ENCODE measurements at places on chromosomes 6 and 20. TPM values are rescaled to one million over a fixed set of nuclear protein-coding genes. Genes with fewer than 3 reads are reported as not detected.
A peak's percentile ranks its signal among the peaks of the same experiment; 100 is the strongest.

DNA sequence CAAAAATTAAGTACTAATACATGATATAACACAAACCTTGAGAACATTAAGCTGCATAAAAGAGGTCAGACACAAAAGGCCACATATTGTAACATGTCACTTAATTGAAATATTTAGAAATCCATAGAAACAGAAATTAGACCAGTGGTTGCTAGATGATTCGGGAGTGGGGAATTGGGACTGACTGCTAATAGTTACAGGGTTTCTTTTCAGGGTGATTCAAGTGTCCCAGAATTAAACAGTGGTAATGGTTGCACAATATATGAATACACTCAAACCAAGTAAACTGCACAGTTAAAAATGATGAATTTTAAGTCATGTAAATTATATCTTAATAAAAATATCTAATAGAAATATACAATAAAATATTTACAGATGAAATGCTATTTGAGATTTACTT is 174.5 kb downstream of the WDR27 start:
- no peaks in the 10 kb centered on the region for H3K27me3 ChIP-seq
- no peak for DNase-seq
- no peak overlapping the region for H3K27ac ChIP-seq
- peaks cover 17% of the 10 kb centered on the region for H3K4me1 ChIP-seq

- no peaks in the 10 kb centered on the region for H3K4me1 ChIP-seq
- no peaks in the 10 kb centered on the region for H3K36me3 ChIP-seq
Measured at GRCh38 chr6:160391419-160392116, 43.4 kb downstream of the SLC22A3 start.

GRCh38 chr6:119226089-119226488 is 123.5 kb downstream of the MAN1A1 start:
- no peak for DNase-seq
- H3K36me3 ChIP-seq = no peaks in the 10 kb centered on the region
- H3K4me3 ChIP-seq = no peak overlapping the region
- no peaks in the 10 kb centered on the region for H3K27me3 ChIP-seq

- H3K27me3 ChIP-seq = no peaks in the 10 kb centered on the region
- no peak overlapping the region for H3K4me3 ChIP-seq
- peaks cover 5% of the 10 kb centered on the region for H3K4me1 ChIP-seq
Measured at GRCh38 chr6:147170269-147170668, 33.9 kb upstream of the STXBP5 start.

DNA sequence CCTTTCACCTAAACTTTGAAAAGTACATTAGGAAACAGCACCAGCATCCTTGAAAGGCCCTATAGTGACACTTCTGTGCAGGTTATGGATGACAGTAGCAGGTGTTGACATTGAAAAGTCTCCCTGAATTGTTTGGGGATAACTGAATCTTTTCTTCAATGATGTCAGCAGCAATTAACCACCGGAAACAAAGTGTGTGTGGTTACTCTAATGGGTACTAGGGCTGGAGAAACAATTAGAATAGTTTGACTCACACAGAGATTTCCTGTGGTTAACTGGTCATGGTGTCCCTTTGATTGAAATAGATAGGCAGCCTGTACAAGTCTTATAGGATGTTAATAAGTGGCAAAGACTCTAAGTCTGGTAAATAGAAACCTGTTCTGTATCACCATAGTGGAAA is 189.1 kb downstream of the TBX18 start:
- H3K27me3 ChIP-seq = no peaks in the 10 kb centered on the region
- H3K4me1 ChIP-seq = no peaks in the 10 kb centered on the region
- H3K4me3 ChIP-seq = no peak overlapping the region
- no peak for DNase-seq
- no peaks in the 10 kb centered on the region for H3K36me3 ChIP-seq

DNA sequence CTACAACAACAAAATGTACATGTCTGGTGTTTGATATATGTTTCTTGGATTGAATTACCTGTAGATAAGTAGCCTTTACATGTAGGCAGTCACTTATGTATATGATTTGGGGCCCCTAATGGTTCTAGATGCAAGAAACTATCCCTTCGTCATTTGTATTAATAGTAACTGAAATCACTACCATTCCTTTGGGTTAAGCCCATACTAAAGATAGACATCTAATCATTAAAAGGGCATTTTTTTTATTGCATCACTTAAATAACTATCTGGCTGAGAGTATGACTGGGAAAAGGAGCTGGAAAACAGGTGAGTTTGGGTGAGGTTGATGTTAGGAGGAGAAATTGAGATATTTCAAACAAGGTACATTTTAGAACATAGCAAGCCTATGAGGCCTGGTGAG is 213.5 kb upstream of the PLN start:
- H3K27ac ChIP-seq = no peak overlapping the region
- DNase-seq = no peak
- H3K4me3 ChIP-seq = no peak overlapping the region
- no peaks in the 10 kb centered on the region for H3K36me3 ChIP-seq
- no peaks in the 10 kb centered on the region for H3K27me3 ChIP-seq
- no peaks in the 10 kb centered on the region for H3K4me1 ChIP-seq

- peaks cover 9% of the 10 kb centered on the region for H3K27me3 ChIP-seq
- no peak for DNase-seq
Measured at GRCh38 chr6:87806099-87806498, 104.1 kb upstream of the AKIRIN2 start.

- no peak overlapping the region for H3K27ac ChIP-seq
- no peak overlapping the region for H3K4me3 ChIP-seq
- H3K4me1 ChIP-seq = peaks cover 14% of the 10 kb centered on the region
- H3K36me3 ChIP-seq = peaks cover 25% of the 10 kb centered on the region
- DNase-seq = no peak
- no peaks in the 10 kb centered on the region for H3K27me3 ChIP-seq
Measured at GRCh38 chr20:7981374-7981773, 38.2 kb downstream of the TMX4 start.

MYCT1 gene
- total RNA-seq = not detected

- no peak for DNase-seq
- peaks cover 2% of the 10 kb centered on the region for H3K27me3 ChIP-seq
- no peak overlapping the region for H3K4me3 ChIP-seq
- H3K36me3 ChIP-seq = no peaks in the 10 kb centered on the region
- no peaks in the 10 kb centered on the region for H3K4me1 ChIP-seq
Measured at GRCh38 chr6:140281236-140281635, 906.8 kb upstream of the CITED2 start.

- H3K27me3 ChIP-seq = no peaks in the 10 kb centered on the region
- no peaks in the 10 kb centered on the region for H3K36me3 ChIP-seq
- DNase-seq = no peak
- H3K4me3 ChIP-seq = no peak overlapping the region
- no peak overlapping the region for H3K27ac ChIP-seq
Measured at GRCh38 chr6:170038251-170038650, 252.6 kb downstream of the DLL1 start.

GRCh38 chr20:63273635-63274380 is 1.2 kb downstream of the ARFGAP1 start:
- H3K4me1 ChIP-seq = peaks cover 21% of the 10 kb centered on the region
- no peak for DNase-seq
- H3K36me3 ChIP-seq = peaks cover 3% of the 10 kb centered on the region
- peak overlapping the region; percentile 72 for H3K27ac ChIP-seq

TPBG gene
- total RNA-seq = not detected

GRCh38 chr6:156396068-156396771 is 381.0 kb upstream of the ARID1B start:
- peak; percentile 41 for DNase-seq
- peak overlapping the region; percentile 53 for H3K27ac ChIP-seq
- peaks cover 47% of the 10 kb centered on the region for H3K4me1 ChIP-seq

GRCh38 chr20:1734269-1734858 is 76.8 kb upstream of the SIRPG start:
- no peaks in the 10 kb centered on the region for H3K27me3 ChIP-seq
- DNase-seq = peak; percentile 41
- H3K4me3 ChIP-seq = no peak overlapping the region
- peaks cover 40% of the 10 kb centered on the region for H3K4me1 ChIP-seq
- H3K36me3 ChIP-seq = peaks cover 6% of the 10 kb centered on the region
- H3K27ac ChIP-seq = no peak overlapping the region

- H3K4me3 ChIP-seq = peak overlapping the region; percentile 88
- peaks cover 44% of the 10 kb centered on the region for H3K4me1 ChIP-seq
- H3K36me3 ChIP-seq = peaks cover 60% of the 10 kb centered on the region
- no peaks in the 10 kb centered on the region for H3K27me3 ChIP-seq
Measured at GRCh38 chr6:25136854-25137253, 142.3 kb upstream of the CARMIL1 start.

DNA sequence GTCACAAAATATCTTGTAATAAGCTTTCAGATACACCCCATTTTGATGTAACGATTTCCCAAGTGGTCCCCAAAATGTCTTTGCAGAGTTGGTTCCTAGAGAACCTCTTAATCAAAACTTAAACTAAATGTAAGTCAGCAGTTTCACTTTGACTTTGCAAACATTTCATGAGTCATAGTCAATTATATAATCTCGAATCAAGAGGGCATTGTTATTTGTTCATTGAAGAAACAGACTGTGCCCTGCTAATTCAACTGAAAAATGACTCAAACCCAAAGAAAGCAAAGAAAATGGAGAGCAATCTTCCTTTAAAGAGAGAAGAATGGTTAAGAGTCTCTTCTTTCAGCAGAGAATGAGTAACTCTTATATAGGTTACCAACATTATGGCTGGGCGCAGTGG is 58.3 kb downstream of the IPCEF1 start:
- no peaks in the 10 kb centered on the region for H3K27me3 ChIP-seq
- peaks cover 15% of the 10 kb centered on the region for H3K4me1 ChIP-seq
- no peak overlapping the region for H3K27ac ChIP-seq
- no peak overlapping the region for H3K4me3 ChIP-seq
- H3K36me3 ChIP-seq = no peaks in the 10 kb centered on the region
- DNase-seq = no peak

DNA sequence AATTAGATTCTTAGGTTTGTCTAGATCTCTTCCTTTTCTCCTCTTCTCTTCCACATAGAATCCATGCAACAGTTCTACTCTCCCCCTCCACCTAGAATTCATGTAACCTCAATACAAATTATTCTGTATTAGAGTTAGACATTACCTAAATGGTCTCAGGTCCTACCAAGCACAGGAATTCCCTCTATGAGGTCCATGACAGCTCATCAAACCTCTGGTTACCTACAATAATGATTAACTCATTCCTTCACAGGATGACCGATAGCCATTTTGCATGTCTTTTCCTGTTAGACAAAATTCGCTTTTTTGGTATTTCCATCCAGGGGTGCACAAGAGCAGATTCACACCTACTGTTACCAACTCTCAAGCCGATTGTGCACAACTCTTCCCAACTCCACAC is 27.4 kb upstream of the BMP2 start:
- no peaks in the 10 kb centered on the region for H3K4me1 ChIP-seq
- H3K27ac ChIP-seq = no peak overlapping the region
- DNase-seq = no peak
- no peaks in the 10 kb centered on the region for H3K36me3 ChIP-seq
- no peaks in the 10 kb centered on the region for H3K27me3 ChIP-seq

TMC2 gene
- total RNA-seq = not detected

GSTA3 gene
- not detected for total RNA-seq

GRCh38 chr6:168666170-168666569 is 225.2 kb downstream of the SMOC2 start:
- H3K36me3 ChIP-seq = no peaks in the 10 kb centered on the region
- H3K27me3 ChIP-seq = peaks cover 4% of the 10 kb centered on the region
- DNase-seq = no peak
- H3K4me1 ChIP-seq = no peaks in the 10 kb centered on the region
- H3K27ac ChIP-seq = no peak overlapping the region

DNA sequence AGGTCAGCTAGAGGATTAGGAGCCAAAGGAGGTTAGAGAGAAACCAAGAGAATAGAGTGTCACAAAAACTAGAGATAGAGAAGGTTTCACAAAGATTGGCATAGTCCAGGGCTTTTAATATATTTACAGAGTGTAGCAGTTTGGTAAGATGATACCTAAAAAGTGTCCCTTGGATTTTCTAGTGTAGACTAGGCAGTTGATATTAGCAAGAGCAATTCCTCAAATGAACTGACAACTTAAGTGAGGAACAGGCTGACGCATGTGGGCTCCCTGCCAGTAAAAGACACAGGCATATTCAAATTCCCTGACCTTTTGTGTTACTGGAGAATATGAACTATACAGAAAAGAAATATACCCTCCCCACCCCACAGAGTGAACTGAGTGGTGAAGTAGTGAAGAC is 40.1 kb downstream of the VTA1 start:
- no peaks in the 10 kb centered on the region for H3K27me3 ChIP-seq
- H3K4me3 ChIP-seq = no peak overlapping the region
- H3K27ac ChIP-seq = no peak overlapping the region
- peaks cover 14% of the 10 kb centered on the region for H3K36me3 ChIP-seq
- no peak for DNase-seq
- peaks cover 4% of the 10 kb centered on the region for H3K4me1 ChIP-seq

- H3K4me3 ChIP-seq = no peak overlapping the region
- peaks cover 2% of the 10 kb centered on the region for H3K36me3 ChIP-seq
- H3K4me1 ChIP-seq = peaks cover 16% of the 10 kb centered on the region
- DNase-seq = no peak
- H3K27ac ChIP-seq = no peak overlapping the region
- H3K27me3 ChIP-seq = no peaks in the 10 kb centered on the region
Measured at GRCh38 chr6:42729731-42730130, 7.3 kb upstream of the PRPH2 start.
